ENCODE measurements at places on chromosomes 5 and 9. TPM values are rescaled to one million over a fixed set of nuclear protein-coding genes. Genes with fewer than 3 reads are reported as not detected.
A peak's percentile ranks its signal among the peaks of the same experiment; 100 is the strongest.

DNA sequence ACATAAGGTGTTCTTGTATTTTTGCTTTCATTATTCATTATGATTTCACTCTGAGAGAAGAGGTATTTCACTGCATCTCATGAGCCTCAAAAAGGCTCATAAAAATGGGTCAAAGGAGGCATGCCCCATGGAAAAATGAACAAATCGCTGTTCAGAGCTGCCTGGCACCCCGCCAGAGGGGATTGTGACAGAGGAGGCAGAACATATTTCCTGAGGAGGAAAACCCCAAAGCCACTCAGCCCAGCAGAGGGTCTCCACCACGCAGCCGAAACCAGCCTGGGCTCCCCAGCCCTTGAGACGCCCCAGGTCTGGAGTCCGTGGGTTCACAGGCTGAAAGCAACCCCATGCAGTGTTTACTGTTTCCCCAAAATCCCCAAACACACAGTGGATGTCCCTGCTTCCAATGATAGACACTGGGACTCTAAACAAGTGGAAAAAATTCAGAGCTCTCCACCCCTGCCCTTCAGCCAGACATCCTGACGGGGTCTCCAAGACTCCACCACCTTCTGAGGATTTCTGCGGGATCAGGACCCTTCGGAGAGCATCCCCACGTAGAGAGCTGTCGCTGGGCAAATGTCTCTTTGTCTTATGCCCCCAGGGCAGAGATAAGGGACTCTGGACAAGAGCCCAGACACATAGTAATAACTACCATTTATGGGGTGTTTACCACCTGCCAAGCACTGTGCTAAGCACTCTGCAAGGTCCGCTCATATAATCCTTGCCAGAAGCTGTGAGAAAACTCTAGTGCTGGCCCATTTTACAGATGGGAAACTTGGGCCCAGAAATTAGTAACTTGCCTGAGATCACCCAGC, 122.3 kb downstream of the PAX5 start:
- no peaks in the 10 kb centered on the region for H3K27me3 ChIP-seq
- no peak overlapping the region for H3K4me3 ChIP-seq
- H3K36me3 ChIP-seq, result no peaks in the 10 kb centered on the region
- DNase-seq, result no peak

- H3K4me3 ChIP-seq, result no peak overlapping the region
- H3K27me3 ChIP-seq, result no peaks in the 10 kb centered on the region
- H3K36me3 ChIP-seq, result no peaks in the 10 kb centered on the region
- DNase-seq, result peak; percentile 24
Observed at GRCh38 chr5:38639377-38640358, 83.2 kb upstream of the LIFR start.

DNA sequence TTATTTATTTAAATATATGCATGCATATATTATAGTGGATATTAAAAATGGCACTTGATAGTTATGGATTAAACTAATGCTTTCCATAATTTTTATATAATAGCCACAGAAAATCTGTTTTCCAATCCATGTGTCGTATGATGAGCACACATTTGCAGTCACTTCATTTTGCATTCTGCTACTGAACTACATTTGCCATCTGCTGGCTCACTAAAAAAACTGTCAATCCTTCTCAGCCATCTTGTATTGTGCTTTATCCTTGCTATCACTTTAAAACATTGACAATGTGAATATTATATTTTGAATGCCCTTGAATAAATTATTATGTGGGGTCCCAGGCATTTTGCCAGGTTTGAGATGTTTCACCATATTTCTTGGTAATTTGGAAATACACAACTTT, 586.6 kb downstream of the DNAH5 start:
- H3K4me3 ChIP-seq, result no peak overlapping the region
- no peaks in the 10 kb centered on the region for H3K4me1 ChIP-seq
- H3K27me3 ChIP-seq, result no peaks in the 10 kb centered on the region
- H3K36me3 ChIP-seq, result no peaks in the 10 kb centered on the region

- H3K36me3 ChIP-seq, result no peaks in the 10 kb centered on the region
- H3K4me3 ChIP-seq, result no peak overlapping the region
- no peak for DNase-seq
- no peaks in the 10 kb centered on the region for H3K4me1 ChIP-seq
- H3K27me3 ChIP-seq, result no peaks in the 10 kb centered on the region
- no peak overlapping the region for H3K27ac ChIP-seq
Observed at GRCh38 chr9:128226412-128226801, 23.2 kb downstream of the DNM1 start.

GRCh38 chr9:132651259-132651658, 18.5 kb downstream of the DDX31 start:
- H3K27me3 ChIP-seq, result no peaks in the 10 kb centered on the region
- H3K36me3 ChIP-seq, result peaks cover 6% of the 10 kb centered on the region

DNA sequence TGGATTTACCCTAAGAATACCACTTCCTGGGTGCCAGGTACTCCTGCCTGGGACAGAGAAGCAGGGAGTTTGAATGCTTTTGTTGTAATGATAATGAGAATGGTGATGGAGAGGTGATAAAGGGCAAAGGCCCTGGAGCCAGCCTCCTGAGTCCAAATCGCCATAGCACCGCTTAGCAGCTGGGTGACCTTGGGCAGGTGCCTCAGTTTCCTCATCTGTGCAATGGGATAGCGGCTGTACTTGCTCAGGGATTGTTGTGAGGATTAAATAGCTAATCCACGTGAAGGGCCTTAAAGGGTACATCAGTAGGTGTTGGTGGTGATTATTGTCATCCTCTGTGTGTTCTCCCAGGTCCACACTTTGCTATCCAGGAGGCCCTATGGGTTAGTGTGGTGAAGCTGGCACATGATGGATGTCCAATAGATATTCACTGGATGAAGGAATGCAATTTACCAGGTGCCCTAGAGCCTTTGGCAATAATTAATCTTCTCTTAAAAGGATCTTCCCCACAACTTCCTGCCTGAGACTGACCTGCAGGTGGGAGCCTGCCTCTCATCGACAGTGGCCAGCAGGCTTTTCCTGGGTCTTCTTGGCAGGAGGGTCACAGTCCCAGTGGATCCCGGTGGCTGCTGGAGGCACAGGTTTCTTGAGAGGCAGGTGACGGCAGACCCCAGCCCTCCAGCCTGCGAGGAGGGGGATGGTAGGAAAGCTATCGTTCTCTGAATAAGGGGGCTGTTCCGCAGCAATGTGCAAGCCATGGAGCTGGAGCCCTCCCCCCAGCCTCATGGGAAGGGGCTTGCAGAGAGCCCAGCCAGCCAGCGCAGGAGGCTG, 160.2 kb downstream of the MACROH2A1 start:
- H3K4me1 ChIP-seq, result no peaks in the 10 kb centered on the region
- H3K27me3 ChIP-seq, result no peaks in the 10 kb centered on the region
- no peak overlapping the region for H3K27ac ChIP-seq
- H3K4me3 ChIP-seq, result no peak overlapping the region

Gene CDX1
- total RNA-seq, result 0.29 TPM

GRCh38 chr5:33310451-33310850, 130.3 kb upstream of the TARS1 start:
- H3K27ac ChIP-seq, result no peak overlapping the region
- H3K36me3 ChIP-seq, result no peaks in the 10 kb centered on the region
- H3K4me3 ChIP-seq, result no peak overlapping the region
- no peak for DNase-seq

Data from Caco-2 (cell line).